ENCODE measurements at places on chromosomes 7 and 10.
A peak's percentile ranks its signal among the peaks of the same experiment; 100 is the strongest.

- DNase-seq, result no peak
These were observed 68.2 kb downstream of the CHST15 start for GRCh38 chr10:124025152-124025551.

DNA sequence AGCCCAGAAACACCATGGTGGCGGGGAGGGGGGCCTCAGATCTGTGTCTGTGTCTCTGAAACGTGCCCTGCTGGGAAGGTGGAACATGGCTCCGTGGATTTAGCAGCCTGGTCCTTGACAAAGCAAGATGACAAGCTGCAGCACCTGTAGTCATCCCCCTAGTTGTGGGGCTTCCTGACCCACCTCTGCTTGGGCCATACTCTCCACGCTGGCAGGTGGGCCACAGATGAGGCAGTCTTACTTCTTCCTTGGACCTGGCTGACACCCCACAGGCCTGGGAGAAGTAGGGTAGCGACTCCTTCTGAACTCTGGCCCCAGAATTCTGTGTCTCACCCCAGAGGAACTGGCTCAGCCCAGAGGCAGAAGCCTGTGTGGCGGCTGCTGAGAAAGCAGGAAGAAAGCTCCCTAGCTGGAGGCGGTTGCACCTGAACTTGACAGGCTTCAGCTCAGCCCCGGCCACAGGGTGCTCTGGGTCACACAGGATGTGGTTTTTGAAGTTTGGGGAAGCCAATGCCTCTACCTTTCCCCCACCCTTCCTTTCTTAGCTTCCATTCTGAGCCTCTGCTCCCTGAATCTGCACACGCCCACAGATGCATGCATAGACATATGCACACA lies 113.9 kb downstream of the ABLIM1 start:
- DNase-seq, result no peak

GRCh38 chr7:39265641-39266591 lies 288.2 kb downstream of the POU6F2 start:
- DNase-seq, result no peak

DNA sequence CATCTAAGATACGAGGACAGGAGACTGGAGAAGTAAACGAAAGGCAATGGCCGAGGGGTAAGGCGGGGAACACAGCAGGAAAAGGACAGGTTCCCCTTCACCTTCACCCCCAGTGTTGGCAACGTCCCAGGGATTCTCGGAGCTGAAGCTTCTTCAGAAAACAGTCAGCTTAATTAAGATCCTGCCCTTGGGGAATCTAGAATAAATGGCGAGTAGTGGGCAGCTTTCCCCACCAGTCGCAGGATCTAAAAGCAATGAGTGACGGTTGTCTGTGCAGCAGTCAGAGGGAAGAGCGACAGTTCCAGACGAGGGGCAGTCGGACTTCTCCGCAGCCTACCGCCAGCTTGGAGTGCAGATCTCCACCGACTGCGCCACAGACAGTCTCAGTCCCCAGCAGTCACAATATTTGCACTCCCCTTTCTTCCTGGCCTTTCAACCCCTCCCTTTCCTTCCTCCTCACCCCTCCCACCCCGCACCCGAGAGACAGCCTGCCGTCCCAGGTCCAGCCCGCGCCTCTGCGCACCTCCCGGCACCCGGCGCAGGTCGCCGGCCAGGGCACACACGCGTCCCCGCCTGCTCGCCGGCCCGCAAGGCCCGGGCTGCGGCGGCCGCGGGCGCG lies 10.9 kb upstream of the SP8 start:
- DNase-seq, result peak; percentile 77

- DNase-seq, result peak; percentile 55
These were observed 895 bp upstream of the NAPEPLD start for GRCh38 chr7:103149808-103150180.

DNA sequence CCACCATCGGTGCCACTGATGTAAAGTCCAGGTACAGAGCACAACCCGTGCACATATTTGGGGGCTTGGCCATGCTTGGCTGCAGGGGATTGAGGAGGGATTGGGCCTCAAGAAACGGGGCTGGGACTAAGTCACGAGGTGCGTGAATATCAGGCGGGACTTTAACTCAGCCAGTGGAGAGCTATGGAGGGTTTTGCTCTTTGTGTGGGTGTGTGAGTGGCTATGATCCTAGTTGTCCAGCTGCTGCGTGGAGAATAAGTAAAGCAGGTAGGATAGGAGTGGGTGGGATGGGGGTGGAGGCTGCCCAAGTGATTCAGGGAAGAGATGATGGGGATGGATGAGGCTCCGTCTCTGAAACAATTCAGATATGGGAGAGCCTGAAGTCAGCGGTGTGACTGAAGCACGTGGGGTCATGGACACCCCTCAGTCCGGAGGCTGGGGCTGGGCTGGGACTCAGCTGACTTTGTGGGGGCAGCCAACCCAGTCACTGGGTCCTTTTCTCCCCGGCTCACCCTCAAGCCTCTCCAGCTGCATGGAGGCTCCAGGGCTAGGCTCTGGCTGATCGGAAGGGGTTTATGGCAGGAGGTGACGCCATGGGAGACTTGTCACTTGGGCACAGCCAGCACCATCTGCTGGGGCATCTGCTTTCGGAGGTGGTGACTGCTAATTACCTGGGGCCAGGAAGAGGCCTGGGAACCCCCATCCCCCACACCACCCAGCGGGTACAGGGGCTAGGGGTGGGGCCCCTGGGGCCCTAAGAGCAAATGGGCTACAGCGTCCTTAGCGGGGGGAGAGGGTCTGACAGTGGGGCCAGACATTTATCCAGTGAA lies 1.7 kb upstream of the LFNG start:
- DNase-seq, result no peak

- DNase-seq, result no peak
These were observed 268.6 kb downstream of the SEC23IP start for GRCh38 chr10:120161111-120161510.

GRCh38 chr10:1440897-1441296 lies 296.4 kb downstream of the ADARB2 start:
- DNase-seq, result no peak

All from SW 1271 (cell line).